ENCODE measurements at places on chromosomes 11 and 22.
A peak's percentile ranks its signal among the peaks of the same experiment; 100 is the strongest.

DNA sequence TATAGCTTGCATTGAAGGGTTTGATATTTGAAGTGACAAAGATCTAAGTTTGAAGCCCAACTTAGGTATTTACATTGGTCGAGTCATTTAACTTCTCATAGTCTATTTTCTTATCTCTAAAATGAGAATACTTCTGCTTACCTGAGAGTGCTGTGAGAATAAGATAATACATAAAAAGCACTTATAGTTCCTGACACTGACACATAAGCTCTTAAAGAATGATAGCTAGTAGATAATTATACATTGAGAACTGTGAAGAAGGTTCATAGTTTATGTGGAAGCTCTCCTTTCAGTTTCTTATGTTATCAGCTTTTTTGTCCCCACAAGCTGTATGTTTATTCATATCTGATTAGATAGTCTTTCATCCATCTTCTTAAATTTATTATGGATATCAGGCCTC lies 4.8 kb downstream of the PPME1 start:
- no peak for DNase-seq

DNA sequence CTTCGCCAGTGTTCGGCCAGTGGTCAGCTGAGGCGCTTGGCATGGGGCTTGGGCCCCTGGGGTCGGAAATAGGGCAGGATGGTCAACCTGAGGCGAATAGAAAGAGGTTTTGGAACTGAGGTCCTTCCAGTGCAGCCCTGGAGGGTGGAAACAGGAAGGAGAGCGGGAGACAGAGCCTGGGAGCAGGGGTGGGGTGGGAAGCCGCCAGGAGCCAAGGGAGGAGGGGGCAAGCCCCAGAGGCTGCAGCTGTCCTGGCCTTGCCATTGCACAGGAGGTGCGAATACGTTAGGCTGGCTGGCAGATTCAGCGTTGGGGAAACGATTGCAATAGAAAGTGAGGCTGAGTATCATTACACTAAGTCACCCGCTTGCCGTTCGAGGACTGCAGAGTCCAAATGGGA lies 13.9 kb upstream of the KCTD17 start:
- DNase-seq: no peak

DNA sequence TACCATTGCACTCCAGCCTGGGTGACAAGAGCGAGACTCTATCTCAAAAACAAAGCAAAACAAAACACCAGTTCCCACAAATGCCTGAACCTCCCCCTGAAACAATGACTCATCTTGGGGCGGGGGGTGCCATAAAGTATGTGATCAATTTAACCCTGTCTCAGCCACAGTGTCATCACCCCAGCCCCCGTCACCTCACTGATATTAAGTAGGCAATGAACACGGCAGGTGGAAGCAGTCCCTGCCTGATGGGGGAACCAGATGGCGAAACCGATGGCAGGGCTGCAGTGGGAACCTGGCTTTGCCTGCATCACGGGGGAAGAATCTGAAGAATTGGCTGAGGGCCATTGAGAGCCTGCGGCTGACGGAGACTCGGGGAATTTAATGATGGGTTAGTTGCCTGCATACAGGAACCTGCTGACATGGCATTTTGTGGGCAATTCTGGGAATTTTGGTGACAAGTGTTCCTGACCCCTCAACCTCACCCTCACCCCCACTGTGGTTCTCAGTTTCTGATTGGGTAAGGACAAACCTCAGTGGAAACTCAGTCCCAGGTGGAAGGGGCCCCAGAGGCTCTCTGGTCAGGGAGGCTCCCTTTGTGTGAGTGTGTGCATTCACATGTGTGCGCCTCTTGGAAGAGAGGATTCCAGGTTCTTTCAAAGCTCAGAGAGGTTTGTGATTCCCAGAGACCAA lies 39.1 kb upstream of the SHISAL1 start:
- DNase-seq: no peak

DNA sequence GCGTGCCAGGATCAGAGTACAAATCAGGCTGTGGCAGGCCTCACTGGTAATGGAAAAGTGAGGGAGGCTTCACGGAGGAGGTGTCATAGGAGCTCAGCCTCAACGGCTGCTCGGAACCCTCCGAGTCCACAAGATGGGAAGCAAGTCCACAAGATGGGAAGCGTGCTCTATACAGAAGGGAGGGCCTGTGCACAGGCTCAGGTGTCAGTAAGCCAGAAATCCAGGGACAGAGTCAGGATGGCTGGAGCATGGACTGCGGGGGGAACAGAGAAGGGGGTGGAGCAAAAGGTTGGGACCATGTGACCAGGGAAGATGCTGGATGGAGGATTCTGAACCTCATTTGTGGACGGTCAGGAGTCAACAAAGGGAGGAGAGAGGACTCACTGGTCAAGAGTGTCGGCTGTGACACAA lies 3.4 kb upstream of the DPP3 start:
- no peak for DNase-seq

GRCh38 chr22:36331306-36331911 lies 56.4 kb downstream of the MYH9 start:
- peak; percentile 71 for DNase-seq

DNA sequence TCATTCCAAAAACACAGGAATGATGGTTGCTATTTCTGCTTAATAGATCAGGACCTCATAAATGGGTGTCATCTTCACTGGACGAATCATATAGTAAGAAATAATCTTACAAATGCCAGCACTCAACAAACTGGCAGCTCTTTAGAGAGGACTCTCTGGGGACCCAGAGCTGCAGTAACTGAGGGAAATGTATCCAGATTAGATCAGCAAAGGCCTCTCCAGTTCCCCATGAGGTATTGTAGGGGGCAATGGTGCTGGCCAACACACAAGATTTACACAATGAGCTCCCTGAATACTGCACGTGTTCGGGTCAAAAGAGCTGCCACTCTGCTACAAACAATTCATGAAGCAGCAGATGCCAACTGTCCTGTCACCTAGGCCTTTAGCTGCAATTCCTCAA lies 110.2 kb downstream of the RBFOX2 start:
- no peak for DNase-seq

GRCh38 chr11:75910426-75911145 lies 95.6 kb downstream of the UVRAG start:
- no peak for DNase-seq

- DNase-seq: no peak
Measured at GRCh38 chr11:118918128-118918685, 7.5 kb downstream of the BCL9L start.

DNA sequence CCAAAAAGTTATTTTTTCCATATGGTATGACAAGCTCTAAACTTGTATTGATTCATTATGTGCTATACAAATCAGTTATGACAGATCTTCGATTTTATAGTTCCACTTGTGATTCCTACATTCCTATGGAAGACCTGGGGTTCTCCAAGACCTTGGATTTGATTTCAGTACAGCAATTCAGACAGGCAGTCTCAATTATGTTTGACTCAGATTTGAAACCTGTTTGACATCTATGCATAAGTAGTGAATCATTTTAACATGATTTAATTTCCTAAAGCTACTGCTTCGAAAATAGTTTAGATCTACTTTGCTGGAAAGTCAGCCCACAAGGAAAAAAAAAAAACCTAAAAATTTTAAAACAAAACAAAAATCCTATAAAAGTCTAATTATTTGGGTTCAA lies 820.4 kb downstream of the LUZP2 start:
- DNase-seq: no peak

DNA sequence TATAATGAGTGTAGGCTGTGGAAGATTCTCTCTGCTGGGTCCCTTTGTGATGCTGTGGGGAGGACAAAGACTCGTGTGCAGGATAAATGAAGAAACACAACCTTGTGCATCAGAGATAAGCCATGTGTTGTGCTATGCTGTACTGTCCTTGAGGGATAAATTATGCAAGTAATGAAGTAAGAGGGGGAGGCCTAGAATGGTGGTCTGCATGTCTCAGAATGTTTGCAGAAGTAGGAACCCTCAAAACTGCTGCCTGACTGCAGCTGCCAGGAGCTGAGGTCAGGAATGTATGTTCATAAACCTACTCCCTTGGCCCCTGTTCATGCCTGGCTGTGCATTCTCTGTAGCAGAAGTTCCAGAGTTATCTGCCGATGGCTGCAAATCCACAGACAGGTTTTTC lies 4.6 kb upstream of the SMCO4 start:
- DNase-seq: no peak

- no peak for DNase-seq
Measured at GRCh38 chr11:124938206-124938765, 2.4 kb upstream of the HEPACAM start.

DNA sequence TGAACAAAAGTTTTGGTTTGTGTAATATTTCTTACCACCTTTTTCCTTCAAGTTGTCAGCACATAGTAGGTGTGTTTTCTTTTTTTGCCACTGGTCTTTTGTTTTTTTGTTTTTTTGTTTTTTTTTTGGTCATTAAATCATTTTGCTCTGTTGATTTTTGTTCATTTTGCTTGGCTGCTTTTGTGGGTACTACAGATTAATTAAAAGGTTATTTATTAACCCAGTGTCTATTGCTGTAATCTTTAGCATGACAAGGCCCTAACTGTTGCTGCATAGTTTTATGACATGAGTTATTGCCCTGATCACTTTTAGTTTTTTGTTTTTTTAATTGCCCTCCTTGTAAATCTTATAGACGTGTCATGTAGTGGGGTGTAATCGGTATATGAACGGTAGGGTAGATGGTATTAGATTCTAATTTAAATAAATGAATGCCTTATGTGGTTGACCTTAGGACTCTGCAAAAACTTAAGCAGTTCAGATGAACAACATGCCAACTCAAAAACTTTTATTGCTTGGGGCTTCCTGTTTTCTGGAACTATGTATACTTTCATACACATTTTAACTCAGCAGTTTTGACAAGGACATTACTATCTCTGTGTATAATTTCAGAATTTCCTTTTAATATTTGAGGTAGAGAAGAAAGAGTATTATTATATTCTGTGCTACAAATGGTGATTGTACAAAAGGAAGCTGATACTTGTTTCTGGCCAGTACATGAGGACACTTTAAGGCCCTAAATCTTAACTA lies 7.9 kb downstream of the EWSR1 start:
- DNase-seq: no peak

- DNase-seq: no peak
Measured at GRCh38 chr11:103923451-103923931, 112.9 kb upstream of the DDI1 start.

DNA sequence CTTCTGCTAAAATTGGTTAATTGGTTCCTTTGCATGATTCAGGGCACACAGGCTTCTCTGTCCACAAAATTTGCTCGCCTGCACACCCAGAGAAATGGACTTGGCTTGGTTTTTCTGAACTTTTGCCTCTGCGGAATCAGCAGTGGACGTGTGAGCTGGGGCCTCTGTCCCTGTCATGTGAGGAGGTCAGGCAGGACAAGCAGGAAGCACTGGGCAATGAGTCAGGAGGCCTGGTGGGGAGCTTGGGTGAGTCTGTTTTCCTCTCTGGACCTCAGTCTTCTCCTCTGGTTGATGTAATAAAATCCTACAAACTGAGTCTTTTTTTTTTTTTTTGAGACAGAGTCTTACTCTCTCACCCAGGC lies 10.4 kb upstream of the CELSR1 start:
- DNase-seq: no peak

DNA sequence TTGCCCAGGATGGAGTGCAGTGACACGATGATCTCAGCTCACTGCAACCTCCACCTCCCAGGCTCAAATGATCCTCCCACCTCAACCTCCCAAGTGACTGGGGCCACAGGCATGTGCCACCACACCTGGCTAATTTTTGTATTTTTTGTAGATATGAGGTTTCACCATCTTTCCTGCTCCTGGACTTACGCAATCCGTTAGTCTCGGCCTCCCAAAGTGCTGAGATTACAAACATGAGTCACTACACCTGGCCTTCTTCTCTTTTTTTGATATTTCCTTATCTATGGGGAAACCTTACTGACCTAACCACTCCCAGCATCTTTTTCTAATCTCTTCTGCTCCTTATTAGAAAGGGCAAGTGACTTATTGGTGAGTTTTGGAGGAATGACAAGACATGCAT lies 121.7 kb upstream of the CHORDC1 start:
- DNase-seq: no peak

DNA sequence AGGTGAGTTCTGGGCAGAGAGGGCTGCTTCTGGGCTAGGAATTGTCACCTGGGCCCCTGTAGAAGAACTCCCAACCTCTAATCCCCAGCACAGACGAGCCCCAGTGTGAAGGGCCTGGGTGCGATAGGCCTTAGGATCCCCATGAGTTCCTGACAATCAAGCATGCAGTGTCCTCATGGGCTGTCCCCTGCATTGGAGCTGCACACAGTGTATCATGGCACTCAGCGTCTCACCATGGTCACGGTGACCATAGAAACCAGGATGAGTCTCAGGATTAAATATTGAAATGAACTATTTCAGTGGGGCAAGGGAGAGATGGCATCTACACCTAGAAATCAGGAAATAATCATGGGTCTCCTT lies 292 bp downstream of the SCGB2A1 start:
- DNase-seq: no peak

GRCh38 chr11:95829580-95830259 lies 39.4 kb downstream of the CEP57 start:
- DNase-seq: no peak

DNA sequence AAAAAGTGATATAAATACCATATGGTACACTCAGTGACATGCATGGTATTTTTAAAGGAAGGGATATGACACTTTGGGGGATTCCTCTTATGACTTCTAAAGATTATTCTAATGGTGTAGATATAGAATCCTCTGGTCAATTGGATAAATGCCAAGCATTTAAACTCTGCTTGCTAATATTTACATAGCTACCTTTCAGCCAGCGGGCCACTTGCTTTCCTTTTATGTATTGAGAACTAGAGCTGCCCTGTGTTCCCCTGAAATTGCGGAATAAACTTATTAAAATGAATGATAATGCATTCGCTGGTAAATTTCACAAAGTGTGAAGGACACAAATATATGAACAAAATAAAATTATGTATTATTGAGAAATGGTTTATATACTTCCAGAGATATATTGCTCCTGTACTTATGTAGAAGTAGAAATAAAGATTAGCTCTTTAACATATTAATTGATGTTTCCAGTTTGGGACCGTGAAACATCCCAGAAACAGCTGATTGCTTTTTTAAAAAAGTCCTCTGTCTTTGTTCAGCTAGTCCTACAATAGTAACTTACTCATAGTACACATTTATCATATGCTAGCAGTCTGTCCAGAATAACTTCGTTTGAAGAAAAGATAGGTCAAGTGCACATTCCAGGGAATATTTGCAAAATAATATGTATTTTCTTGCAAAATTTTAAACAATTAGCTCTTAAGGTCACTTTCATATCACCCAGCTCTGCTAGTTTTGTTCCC lies 40.1 kb upstream of the CARD18 start:
- no peak for DNase-seq

DNA sequence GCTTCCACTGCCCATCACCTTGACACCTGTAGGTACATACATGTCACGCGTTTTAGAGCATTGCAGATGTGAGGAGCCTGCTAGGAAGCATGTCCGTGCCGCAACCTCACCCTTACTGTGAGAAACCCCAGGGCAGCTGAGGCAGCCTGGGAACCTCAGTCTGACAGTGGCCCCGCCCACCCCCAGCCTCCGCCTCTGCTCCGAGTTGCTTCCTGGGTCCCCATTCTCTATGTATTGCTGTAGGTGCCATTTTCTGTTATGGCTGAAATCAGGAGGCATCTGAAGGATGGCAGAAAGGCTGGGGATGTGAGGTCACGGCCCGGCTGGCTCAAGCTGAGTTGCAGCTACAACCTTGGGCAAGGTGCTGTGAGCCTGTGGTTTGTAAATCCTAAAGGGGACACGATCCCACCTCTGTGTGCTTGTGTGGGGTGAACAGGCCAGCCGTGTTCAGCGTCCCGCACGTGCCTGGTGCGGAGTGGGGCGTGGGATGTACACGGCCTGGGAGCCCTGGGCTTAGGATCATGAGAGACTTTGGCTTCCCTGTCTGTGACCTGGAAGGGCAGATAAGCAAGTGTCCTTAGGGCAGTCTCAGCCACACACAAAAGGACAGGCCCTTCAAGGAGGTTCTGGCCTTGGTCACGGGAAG lies 102.7 kb downstream of the PHF21B start:
- DNase-seq: no peak

GRCh38 chr11:16773981-16774935 lies 35.8 kb downstream of the C11orf58 start:
- DNase-seq: no peak
